ENCODE measurements at places on chromosomes 2 and 18.

- no peak for DNase-seq
Measured at GRCh38 chr18:49666045-49666775, 104.4 kb downstream of the LIPG start.

GRCh38 chr2:234191819-234192407, 141.4 kb downstream of the SPP2 start:
- DNase-seq, result no peak

- no peak for DNase-seq
Measured at GRCh38 chr18:35051641-35052377, 10.6 kb downstream of the MAPRE2 start.

GRCh38 chr2:109355192-109355843, 226.3 kb downstream of the SH3RF3 start:
- DNase-seq, result no peak

DNA sequence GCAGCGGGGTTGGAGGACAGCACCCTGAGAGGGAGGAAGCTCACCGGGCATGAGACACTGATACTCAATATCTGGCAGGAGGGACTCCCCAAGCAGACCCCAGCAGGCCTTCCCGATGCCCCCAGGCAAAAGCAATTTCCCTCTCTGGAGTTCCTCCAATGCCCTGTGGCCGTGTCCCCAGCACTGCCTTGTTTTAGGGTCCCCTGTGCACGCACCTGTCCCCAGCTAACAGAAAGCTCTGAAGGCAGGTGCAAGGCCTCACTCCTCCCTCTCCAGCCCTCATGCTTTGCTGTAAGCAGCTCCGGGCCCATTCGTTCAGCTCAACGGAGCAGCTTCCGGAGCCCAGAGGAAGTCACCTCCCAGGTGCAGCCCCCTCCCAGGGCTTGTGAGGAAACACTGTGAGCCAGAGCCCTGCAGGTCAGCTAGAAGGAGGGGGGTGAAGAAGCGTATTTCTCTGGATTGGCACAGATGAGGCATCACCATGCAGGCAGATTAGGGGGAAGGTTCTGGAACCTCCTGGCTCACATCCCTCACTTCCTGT, 50.3 kb upstream of the ID2 start:
- no peak for DNase-seq

- DNase-seq, result no peak
Measured at GRCh38 chr18:34493566-34494358, 216.3 kb upstream of the DTNA start.

DNA sequence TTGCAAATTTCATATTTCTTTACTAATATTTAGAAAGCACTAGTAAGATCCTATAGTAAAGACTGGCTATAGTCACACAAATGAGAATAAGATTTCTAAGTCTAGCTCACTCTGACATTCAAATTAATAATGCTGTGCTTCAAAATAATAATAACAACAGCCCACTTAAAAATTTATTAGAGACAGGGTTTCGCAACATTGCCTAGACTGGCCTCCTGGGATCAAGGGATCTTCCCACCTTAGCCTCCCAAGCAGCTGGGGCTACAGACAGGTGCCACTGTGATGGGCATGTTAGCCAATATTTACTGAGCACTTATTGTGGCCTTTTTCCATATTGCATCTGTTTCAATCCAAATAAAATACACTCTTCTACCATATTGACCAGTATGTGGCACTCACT, 96.1 kb downstream of the PIEZO2 start:
- DNase-seq, result no peak

DNA sequence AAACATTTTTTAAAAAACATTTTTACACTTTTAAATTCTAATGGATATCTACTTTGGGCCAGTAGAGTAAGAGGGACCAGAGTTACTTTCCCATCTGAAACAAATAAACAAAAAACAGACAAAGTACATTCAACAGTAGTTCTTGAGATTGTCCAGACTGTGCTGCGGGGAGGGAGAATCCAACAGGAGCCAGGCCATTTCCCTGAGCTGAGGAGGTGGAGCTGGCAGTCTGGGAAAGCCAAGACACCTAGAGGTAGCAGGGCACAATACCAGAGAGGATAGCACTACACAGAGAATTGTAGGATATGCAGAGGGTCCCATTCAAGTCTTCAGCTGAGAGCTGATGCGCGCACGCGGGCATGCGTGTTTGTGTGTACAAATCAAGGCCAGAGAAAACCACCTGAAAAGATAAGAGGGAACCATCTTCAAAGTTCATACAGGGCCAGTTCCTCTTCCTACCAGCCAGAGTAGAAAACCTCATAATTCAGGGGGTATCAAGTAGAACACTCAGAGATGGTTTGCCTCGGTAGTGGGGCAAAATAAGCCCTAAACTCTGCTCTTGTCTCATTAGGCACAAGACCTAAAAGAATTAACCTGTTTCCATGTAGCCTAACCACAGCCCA, 44.0 kb downstream of the PTRHD1 start:
- no peak for DNase-seq

DNA sequence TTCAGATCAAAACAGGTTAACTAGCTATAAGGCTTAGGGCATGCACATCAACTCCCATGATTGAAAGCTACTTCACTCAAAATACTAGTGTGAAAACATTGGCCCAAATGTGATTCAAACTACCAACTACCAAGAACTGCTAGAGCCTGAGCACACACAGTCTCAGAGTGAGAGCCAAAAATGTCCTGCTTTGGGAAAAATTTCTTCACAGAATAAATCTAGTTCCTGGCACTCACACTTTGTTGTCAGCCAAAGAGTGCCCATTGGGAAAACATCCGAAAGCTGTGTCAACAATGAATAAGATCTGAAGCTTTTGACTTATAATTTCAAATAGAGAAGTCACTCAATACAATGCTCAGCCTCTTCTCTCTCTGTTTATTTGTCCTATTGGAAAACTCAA, 182.7 kb downstream of the LRATD1 start:
- DNase-seq, result no peak

DNA sequence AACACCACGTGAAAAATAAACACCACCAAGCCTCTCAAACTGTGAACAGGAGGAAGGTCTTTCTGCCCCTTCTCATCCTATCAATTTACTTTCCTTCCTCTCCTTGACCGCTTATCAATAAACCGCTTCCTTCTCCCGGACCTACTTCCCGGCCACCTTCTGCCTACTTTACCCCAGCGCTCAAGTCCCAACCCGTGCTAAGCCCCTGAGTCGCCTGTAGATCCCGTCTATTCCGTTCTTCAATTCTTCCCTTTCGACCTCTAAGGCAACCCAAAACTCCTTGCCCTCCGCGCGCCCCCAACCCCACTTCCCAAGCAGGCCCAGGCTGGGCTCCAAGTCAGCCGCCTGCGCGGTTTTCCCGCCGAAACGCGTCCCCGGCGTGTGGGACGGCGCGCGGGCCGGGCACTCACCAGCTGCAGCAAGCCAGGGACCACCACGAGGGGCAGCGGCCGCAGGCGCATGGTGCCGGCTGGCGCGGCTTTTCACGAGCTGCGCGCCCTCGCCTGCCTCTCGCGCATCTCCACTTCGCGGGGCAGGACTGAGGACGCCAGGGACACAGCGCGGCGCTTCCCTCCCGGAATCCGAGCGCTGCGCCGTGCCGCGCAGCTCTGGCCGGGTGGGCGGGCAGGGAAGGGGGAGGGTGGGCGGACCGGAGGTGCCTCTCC, at the start of gene NXPH2:
NXPH2 (minus strand) TSS at position 610 of the 665 bp plus-strand sequence; CDS start at position 461, 149 bp downstream.
- no peak for DNase-seq

- DNase-seq, result no peak
Measured at GRCh38 chr2:131035112-131035825, 58.0 kb downstream of the FAM168B start.

- DNase-seq, result no peak
Measured at GRCh38 chr2:158837645-158838044, 42.5 kb downstream of the DAPL1 start.

GRCh38 chr18:3221496-3221895, 1.7 kb upstream of the MYOM1 start:
- DNase-seq, result no peak

- DNase-seq, result no peak
Measured at GRCh38 chr2:58633613-58634365, 392.7 kb upstream of the FANCL start.

DNA sequence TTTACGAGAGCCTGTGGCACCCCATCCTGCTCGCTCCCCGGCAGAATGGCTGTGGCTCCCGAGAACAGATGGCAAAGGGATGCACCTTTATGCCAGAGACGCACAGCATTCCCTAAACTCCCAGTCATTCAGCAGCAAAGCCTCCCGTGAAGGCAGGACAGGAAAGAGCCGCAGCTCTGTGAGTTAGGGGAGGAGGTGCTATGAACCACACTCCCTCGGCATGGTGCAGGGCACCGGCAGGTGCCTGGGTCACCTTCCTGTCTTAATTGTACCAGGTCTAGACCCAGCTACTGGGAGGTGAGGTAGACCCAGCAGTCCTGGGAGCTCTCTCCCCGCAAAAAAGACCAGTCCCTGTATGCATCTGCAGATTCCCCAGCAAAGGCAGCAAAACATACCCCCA, 149.8 kb downstream of the TWIST2 start:
- no peak for DNase-seq

Data from LoVo (cell line).